ENCODE measurements at places on chromosomes 1 and 21. TPM values are rescaled to one million over a fixed set of nuclear protein-coding genes. Genes with fewer than 3 reads are reported as not detected.

DNA sequence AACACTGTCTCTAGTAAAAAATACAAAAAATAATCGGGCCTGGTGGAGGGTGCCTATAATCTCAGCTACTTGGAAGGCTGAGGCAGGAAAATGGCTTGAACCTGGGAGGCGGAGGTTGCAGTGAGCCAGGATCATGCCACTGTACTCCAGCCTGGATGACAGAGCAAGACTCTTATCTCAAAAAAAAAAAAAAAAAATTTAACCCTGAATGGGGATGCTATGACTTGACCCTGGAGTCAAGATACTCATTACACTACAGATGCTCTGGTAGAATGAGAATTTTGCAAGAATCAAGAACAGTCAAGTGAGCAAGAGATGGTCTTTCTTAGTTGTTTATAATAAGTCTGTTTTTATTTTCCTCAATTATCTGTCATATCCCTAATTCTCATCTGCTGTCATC, 253.8 kb downstream of the GPR52 start:
- DNase-seq, result no peak

The FAM43B gene
- total RNA-seq, result not detected

The LCE2B gene
- not detected for total RNA-seq

DNA sequence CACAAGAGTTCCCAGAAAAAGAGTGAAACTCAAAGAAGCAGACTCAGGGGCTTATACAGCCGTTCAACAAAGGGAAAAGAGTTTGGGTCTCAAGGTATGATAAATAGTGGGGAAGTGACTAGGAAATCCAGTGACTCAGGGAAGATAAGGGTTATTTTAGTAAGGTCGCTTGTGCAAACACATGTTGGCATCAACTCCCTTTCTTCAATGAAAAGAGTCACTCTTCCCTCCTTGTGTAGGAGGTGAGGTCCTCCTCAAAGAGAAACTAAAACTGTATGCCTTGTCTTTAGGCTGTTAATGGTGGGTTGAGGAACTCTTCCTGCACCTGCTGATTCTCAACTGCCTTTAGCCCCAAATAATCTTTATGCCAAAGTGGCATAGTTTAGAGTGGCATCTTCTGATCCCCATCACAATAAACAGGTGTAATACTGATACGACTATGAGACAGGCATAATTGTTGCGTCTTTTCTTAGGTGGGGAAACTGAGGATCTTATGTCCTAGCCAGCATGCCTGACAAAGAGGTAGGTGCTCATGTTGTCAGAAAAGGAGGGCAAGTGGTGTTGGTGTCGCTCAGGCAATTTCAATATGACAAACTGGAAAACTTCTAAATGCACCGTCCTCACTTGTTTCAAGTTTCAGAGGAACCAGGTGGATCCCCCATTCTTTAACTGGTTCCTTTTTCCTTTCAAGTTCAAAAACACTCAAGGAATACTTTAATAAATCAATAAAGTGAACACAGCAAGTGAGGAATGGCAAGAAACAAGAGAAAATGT, 294.1 kb upstream of the RUNX1 start:
- DNase-seq, result no peak

The GCSAML gene
- total RNA-seq, result not detected

DNA sequence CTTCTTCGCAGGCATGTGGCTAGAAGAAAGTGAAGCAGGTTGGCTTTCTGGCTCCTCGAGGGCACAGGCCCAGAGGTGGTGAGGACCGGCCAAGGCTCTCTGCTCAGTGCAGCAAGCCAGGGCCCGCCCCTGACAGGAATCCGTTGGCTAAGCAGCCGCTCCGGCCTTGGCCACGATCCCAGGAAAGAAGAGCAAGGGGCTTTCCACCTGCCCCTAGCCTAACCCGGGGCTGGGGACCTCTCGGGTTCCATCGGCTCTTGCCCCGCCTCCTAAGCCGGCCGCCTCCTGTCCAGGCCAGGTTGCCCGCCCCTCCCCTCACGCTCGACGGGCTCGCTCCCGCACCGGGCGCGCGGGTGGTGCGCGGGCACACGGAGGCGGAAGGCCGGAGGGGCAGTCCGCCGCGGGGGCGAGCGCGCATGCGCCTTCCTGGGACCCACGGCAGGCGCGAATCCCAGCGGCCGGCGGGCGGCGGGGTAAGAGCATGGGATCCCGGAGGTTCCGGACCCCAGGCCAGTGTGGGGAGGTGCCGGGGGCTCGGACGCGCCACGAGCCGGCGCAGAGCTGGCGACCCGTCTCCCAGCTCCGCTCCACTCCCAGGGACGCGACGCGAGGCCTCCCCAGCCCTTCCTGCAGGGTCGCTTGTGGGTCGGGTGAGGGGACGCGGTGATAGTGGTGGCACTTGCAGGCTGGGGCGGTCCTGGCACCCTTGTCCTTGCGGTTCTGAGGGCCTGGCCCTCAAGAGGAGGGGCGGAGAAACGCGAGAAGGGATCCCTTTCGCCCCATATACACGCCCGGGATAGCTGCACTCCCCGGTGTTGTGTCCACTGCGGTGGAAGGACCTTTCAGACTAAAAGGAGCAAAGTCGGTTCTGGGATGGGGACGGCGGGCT, at the start of gene ALG6:
TSS of gene ALG6 (plus strand) at position 413 of the 889 bp plus-strand sequence. CDS start 3,351 bp downstream, outside the sequence.
- peak; percentile 95 for DNase-seq

GRCh38 chr1:183473217-183473536, 878 bp downstream of the SMG7 start:
- DNase-seq, result peak; percentile 5

DNA sequence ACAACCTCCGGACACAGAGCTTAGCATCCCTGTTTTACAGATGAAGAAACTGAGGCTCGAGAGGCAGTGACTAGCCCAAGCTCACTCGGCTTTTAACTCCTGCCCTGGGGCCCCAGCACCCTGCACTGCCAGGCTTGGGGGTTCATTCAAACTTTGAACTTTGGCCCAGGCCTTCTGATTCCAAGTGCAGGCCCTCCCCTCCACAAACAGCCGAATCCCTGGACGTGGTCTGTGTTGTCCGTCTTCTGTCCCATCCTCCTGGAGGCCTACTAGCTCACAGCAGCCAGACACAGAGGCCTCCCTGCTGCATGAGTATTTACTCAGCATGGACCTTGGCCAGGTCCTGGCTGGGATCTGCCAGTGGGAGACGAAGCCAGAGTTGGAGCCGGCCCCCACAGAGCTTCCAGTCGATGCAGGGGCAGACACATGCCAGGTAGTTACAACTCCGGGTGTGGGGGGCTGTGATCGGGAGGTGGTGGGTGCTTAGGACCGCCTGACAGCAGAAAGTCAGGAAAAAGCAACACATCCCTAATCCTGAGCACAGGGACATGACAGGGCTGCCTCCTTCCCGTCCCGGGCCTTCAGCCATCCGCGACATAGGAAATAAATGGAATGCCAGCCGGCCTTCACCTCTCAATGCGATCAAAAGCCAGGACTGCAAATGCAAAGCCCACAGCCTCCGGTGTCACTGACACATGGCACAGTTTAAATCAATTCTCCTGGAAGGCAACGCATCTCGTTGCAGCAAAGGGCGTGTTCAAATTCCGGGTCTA, 7.4 kb downstream of the IFFO2 start:
- peak; percentile 60 for DNase-seq

DNA sequence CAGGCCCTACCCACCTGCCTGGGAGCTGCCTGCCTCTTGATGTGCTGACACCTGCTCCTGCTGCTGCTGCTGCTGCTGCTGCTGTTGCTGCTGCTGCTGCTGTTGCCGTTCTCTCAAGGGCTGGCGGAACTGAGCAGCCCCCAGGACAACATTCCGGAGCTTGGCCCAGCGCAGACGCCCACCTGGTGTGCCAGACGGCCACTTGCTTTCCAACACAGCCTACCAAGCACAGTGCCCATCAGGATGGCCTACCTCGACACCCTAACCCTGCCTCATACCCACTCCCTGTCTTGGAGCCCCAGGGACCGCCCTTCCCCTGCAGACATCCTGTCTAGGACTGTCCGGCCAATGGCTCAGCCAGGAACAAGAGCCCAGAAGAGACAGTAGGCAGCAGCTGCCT, 11.8 kb downstream of the DENND4B start:
- no peak for DNase-seq

The RAB3B gene
- 1.2 TPM for total RNA-seq

GRCh38 chr1:154966111-154966510, 4.4 kb downstream of the SHC1 start:
- no peak for DNase-seq

DNA sequence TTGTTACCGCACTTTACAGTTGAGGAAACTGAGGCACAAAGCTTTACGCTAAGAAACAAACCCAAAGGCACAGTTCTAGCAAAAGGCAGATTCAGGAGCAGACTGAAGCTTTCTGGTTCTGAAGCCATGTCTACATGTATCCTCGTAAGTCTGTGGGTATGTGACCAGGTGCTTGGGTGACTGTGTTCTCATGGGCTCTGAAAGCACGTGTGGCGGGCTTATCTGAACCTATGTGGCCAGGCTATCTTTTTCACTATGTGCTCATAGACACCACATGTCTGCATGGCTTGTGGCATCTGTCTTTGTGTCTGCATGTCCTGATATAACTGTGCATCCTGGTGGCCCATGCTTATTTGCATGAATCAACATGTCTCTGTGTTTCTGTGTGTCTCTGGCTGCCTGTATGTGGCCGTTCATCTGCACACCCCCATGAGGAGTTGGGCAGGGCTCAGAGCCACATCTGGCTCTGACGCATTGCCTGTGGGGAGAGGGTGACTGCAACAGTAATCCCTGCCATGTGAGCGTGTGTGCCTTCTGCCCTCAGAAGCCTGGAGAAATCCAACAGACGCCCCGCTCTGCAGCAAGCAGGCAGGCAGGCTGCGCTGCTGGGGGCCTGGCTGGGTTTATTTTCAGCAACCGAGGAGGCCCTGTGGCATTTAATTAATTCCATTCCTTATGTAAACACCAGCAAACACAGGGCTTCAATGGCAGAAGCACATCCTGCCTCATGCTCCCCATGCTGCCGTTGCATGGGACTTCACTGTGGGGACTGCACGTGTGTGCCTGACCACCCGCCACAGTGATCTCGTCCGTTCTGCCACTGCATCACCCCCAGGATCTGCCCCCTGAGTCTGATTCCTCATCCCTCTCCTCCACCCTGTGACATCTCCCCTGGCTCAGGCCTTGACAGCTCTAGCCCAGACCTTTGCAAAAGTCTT, 115.4 kb downstream of the TRABD2B start:
- no peak for DNase-seq

GRCh38 chr1:38060498-38060897, 13.9 kb upstream of the POU3F1 start:
- no peak for DNase-seq

All from lung microvascular endothelial cell (primary cell).